ENCODE measurements at places on chromosomes 6 and 20. TPM values are rescaled to one million over a fixed set of nuclear protein-coding genes. Genes with fewer than 3 reads are reported as not detected.

- DNase-seq: no peak
- no peaks in the 10 kb centered on the region for H3K36me3 ChIP-seq
- no peak overlapping the region for H3K4me3 ChIP-seq
- no peak overlapping the region for H3K27ac ChIP-seq
Observed at GRCh38 chr6:169427856-169428255, 174.2 kb upstream of the THBS2 start.

DNA sequence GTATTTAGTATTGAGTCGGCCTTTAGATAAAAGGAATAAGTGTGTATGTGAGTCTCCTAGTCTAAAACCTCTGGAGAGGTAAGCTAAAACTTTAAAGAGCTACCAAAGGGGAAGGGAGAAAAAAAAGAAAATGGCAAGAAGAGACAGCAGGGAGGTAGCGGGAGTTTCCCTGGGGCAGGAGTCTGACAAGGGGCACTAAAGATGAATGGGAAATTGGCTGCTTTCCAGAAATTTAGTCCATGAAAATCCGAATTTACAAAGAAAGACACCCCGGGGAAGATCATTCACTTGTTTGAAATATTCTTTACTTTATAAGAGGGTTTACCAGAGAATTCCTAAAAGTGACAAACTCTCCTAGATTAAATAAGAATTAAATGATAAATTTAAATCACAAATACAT lies 19.3 kb downstream of the RMND1 start:
- H3K4me1 ChIP-seq: no peaks in the 10 kb centered on the region
- DNase-seq: no peak
- no peak overlapping the region for H3K4me3 ChIP-seq
- H3K27ac ChIP-seq: no peak overlapping the region
- peaks cover 42% of the 10 kb centered on the region for H3K36me3 ChIP-seq

DNA sequence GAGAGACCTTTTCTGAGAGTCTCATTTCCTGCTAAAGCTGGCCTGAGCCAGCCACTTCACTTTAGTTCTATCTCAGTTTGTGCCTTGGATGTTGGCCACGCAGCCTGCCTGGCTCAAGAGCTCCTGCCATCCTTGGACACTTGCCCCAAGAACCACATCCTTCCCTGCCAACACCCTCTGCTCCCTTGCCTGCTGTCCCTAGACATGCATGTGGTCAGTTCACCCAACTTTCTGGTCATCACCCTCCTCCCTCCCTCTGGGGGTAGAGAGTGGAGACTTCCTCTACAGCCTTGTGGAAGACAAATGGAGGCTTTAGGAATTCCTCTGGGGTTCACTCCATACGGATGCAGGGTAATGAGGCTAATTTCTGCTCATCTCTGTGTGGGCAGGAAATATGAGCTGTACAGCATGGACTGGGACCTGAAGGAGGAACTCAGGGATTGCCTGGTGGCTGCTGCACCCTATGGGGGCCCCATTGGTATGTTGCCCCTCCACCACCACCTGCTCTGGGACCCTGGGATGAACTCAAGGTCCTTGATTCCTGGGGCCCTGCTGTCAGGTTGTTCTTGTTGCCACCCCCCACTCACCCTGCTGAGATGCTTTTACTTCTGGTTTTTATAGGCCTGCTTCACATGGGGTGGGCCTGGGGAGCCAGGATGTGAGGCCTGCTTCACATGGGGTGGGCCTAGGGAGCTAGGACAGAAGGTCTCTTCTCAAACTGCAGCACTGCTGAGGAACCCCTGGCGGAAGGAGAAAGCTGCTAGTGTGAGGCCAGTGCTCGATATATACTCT lies 13.8 kb upstream of the PTPRA start:
- H3K4me1 ChIP-seq: peaks cover 3% of the 10 kb centered on the region
- peaks cover 18% of the 10 kb centered on the region for H3K36me3 ChIP-seq
- DNase-seq: no peak

DNA sequence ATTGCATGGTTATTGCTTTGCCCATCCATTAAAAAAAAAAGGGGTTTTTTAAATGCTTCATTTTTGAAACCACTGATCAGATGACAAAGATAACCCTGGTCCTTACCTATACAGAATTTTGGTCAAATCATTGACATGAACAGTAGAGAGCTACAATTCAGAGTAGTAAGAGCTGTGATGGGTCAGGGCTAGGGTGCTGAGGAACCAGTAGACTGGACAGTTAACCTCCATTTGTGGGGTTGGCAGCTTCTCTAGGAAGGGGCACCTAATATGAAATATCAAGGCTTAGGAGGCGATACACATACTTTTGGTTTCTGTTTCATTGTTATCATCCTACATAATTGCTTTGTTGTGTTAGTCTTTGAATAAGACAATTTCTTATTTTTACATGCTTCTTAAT lies 55.1 kb downstream of the ORC3 start:
- peaks cover 20% of the 10 kb centered on the region for H3K4me1 ChIP-seq
- peak overlapping the region; percentile 77 for H3K4me3 ChIP-seq
- H3K36me3 ChIP-seq: peaks cover 11% of the 10 kb centered on the region

Gene PIGT
- 53.0 TPM for total RNA-seq
